ENCODE measurements at places on chromosomes 2 and 18.

DNA sequence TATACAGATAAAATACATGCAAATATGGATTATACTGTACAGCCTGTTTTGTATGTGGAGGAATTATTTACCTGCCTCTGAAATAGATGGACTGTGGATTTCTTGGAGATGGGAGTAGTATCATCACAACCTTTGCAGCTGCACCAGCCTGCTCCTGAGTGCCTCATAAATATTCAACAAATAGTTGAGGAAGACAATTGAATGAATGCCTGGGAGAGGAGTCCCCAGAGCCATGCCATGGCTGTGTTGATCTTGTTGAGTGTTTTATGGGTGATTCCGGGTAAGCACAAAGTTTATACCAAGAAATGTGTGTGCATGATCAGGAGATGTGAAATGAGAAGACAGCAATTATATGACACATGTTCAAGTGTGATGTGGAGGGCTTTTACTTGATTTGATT is 225.0 kb downstream of the FHOD3 start:
- no peak for DNase-seq

GRCh38 chr2:181117206-181117925 is 137.0 kb downstream of the UBE2E3 start:
- DNase-seq: no peak

- no peak for DNase-seq
Observed at GRCh38 chr2:160921386-160921964, 238.8 kb upstream of the TANK start.

DNA sequence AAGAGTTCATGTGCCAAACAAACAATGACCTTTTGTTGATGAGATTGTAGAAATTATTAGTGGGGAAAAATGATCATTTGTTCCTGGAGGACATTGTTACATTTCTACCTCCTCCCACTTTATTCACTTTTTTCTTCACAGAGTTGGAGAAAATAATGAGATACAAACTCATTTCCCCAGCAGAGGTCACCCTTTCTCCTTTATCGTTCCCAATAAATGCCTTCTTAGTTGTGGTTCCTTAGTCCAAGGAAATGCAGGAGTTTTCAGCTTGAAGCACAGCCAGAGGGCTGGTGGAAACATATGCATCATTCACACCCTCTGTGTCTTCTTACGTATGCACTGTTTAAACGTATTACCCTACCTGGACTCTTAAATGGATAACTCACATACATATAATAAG is 108.8 kb downstream of the SLC4A3 start:
- DNase-seq: peak; percentile 14

DNA sequence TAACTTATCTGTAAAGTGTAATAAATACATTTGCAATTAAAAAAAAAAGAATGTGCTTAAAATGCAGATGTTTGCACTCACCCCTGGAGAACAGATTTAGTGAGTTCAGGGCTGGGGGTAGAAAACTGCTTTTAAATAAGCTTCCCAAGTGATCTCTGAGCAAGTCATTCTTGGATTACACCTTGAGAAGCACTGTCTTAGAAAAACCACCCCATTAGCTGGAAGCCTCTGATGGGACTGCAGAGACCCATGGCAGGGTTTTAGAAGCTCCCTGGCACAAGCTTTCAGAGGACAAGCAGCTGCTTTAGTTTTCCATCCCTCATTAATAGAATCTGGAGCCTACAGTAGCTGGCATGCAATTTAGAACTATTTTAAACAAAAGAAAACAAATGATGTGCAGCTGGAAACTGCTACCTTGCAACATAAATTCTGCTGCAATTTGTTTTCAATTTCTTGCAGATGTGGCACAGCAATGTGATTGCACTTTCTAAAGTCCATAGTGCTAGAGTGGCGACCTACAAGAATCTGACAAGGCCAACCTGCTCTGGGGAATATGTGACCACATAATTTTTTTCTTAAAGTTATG is 141.5 kb downstream of the CDC42EP3 start:
- DNase-seq: no peak

DNA sequence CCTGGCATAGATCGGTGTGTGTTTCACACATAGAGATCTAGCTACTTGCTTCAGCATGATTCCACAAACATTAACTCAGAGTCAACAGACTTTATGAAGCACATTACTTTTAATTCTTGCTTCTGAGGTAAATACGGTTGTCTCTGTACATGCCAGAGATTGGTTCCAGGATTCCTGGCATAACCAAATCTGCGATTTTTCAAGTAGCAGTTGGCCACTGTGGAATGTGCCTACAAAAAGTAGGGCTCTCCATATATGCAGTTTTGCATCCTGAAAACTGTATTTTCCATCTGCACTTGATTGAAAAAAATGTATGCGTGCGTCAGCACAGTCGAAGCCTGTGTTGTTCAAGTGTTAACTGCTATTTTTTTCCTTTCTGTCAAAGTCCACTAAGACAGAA is 85.0 kb downstream of the ZAP70 start:
- no peak for DNase-seq

- DNase-seq: no peak
Observed at GRCh38 chr18:24370120-24370519, 27.5 kb downstream of the OSBPL1A start.

GRCh38 chr18:6748241-6748640 is 18.7 kb downstream of the ARHGAP28 start:
- DNase-seq: no peak

DNA sequence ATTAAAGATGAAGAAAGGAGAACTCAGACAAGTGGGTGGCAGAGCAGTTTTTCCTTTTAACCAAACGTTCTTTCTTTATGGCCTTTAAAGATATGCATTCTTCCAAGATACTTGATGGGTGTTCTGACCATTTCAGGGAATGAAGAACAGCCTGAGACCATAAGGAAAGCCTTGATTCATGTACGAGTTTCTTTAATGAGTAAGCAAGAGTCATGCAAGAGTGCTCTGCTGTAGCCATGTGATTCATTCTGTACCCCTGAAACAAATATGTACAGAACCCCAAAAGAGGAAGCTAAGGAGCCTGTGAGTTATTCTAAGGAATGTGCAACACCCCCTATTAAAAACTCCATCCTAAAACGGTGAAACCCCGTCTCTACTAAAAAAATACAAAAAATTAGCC is 372.8 kb downstream of the MTX2 start:
- DNase-seq: no peak

DNA sequence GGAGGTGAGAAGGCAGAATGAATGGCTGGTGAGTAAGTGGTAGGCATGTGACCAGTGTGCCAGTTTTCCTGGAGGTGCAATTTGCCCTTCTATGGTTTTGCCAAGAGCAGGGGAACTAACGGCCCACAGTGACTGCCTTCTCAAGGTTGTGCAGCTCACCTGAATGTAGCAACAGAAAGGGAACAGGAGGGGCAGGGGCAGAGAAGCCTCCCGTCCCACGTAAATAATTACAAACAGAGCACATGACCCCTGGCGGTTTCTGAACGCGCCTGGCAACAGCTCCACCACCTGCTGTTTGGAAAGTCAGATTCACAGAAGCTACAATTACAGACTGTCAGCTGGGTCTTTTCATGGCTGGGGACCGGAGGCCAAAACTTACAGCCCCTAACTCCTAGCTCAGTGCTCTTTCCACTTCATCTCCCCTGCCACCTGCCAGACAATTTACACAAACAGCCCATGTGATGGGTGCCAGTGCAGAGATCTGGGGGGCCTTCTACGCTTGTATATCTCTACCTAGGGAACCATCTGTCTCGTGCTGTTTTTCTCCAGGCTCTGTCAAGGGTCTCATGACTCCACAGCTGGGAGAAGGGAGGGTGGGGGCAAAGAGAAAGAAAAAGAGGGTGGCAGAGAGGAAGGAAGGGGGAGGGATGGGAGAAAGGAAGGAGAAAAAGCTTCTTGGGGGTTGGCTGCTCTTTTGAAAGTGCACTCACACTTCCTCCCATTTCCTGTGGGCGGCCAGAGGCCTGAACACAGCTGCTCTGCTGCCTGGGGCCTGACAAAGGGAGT is 69.6 kb downstream of the POLR1A start:
- peak; percentile 26 for DNase-seq

- DNase-seq: no peak
Observed at GRCh38 chr2:207397917-207398655, 131.7 kb upstream of the CREB1 start.

DNA sequence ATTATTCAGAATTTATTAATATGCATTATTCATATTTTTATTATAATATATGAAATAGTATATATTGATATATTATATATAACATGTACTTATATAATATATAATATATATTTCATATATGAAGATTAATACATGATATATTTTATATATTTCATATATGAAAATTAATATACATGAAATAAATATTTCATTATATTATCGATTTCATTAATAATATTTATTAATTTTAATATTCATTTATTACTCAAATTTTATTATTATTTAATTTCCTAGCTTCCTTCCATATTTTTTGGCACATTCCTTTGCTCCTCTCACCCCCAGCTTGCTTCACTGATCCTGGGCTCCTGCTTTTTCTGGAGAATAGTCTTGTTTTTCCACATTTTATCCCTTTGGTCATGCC is 29.7 kb downstream of the CD8B2 start:
- no peak for DNase-seq

GRCh38 chr18:10776493-10776892 is 250.7 kb downstream of the NAPG start:
- DNase-seq: no peak

- no peak for DNase-seq
Observed at GRCh38 chr2:23425338-23425871, 40.4 kb downstream of the KLHL29 start.

DNA sequence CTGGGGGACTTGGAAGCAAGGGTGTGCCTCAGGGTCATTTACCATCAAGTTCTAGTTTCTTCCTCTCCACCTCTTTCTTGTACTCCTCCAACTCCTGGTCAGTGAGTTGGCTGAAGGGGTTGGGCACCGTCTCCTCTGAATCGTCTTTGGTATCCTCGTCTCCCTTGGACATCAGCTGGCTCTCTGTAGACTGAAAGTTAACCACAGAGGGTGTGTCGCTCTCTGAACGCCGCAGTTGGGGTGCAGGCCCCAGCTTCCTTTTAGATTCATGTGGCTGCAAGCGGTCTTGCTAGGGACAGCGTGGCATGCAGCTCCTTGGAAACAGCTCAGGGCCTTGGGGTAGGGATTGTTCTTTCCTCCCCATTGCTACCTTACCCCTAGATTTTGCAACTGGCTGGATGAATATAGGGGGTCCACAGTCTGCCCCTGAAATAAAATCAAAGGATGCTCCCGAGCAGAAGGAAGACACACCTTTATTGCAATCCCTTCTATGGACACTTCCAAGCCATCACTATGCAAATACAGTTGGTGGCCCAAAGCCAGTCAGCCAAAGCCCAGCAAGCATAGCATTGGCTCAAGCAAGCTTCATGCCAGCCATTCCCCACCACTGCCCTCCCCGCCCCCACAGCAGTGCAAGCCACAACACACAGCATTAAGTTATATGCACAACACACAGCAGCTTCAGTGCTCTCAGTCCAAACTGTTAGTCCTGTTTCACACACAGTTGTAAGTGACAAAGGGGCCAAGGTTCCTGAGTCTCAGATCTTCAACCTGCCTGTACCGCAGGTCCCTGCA is 93.2 kb downstream of the ADD2 start:
- no peak for DNase-seq

- no peak for DNase-seq
Observed at GRCh38 chr2:235146871-235147565, 195.2 kb downstream of the SH3BP4 start.

DNA sequence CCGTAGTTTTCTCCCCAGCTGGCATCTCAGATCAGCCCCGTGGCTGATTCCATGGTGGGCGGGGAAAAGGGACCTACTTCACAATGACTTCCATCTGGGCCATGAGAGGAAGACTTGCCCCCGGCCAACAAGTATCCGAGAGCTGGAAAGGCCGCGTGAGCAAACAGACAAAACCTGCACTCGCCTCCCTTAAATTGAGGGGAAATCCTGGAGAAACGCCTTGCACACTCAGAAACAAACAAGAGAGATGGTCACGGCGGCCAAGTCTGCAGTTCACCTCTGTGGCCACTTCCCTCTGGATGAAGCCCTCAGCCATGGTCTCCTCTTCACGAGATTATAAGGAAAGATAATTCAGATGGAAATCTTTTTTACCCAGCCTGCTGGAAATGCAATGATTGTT is 39.4 kb upstream of the TPO start:
- DNase-seq: no peak

DNA sequence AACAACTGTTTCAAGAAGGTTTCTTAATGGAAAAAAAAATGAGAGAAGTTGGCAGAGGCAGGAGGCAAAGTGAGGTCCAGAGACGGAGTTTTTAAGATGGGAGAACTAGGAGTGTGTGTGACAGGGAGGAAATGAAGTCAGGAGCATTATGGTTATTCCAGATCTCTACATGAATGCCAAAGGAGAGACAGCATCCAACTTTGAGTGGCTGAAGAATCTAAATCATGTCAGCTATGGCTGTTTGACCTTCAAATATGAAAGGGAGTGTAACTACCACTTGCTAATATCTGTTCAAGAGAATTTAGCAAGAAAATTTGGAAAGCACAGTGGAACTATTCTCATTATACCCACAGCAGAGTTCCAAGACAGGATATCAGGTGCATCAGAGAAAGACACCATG is 81.2 kb upstream of the CCBE1 start:
- no peak for DNase-seq

- DNase-seq: no peak
Observed at GRCh38 chr2:97714950-97715652, 1.7 kb downstream of the ZAP70 start.

- no peak for DNase-seq
Observed at GRCh38 chr2:12787891-12788801, 71.4 kb downstream of the TRIB2 start.

GRCh38 chr2:15614545-15615300 is 23.1 kb downstream of the DDX1 start:
- DNase-seq: no peak

DNA sequence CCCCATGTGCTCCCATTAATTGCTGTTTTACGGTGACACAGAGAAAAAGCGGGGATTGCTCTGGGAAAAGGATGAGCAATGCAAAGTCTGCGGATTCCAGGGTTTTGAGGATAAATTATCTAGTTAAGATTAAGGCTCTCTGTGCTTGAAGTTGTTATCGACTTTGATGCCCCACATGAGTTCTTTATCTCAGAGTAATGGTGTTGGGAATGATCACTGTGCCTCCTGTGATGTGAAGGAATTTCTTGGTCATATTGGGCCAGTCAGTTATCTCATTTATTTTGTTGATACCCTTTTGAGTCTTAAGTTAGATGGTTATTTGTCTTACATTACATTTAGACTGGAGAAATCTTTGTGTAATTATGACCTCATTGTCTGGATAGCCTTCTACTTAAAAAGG is 184.6 kb upstream of the MEX3C start:
- DNase-seq: no peak

DNA sequence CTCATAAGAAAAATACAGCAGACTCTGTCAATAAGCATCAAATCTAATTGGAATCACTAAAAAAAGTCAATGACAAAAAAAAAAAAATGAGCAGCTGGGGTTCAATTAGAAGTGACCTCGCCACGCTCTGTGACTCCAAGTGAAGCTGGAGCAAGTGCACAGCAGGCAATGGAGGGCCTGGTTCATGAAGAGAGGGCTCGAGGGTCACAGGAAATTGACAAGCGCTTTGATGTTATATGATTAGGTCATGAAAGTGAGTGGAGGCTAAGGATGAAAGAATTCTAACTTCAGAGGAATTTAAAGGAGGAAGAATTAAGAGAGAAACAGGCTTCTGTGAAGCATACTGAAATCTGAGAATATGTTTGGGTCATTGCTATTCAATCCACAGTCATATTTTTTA is 85.4 kb upstream of the TMEM18 start:
- no peak for DNase-seq

Data from progenitor cell of endocrine pancreas (in vitro differentiated cells).